B cell (primary cell): ENCODE measurements at places on chromosomes 1 and 21. TPM values are rescaled to one million over a fixed set of nuclear protein-coding genes. Genes with fewer than 3 reads are reported as not detected.

- no peak for DNase-seq
Measured at GRCh38 chr1:84117868-84118267, 26.2 kb upstream of the PRKACB start.

DNA sequence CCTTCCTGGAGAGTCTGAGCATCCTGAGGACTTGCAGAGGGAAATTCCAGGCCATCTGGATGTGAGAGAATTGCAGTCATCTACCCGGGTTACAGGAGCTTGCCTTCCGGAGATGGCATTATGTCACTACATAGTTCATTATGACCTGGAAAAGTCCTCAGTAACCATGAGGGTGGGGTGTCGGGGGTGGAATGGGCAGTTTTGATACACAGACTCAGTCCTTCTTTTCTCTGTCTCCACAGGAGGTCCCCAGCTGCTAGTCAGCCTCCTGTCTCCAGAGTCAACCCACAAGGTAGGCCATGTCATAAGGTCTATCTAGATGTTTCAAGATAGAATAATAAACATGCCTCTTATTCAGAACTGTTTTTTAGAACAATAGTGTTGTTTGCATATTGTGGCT is 268.2 kb upstream of the SGIP1 start:
- no peak for DNase-seq

GRCh38 chr1:183837062-183837461 is 32.1 kb downstream of the RGL1 start:
- no peak for DNase-seq

The TIAM1 gene
- polyA plus RNA-seq: 0.51 and 0.71 TPM in 2 replicates

The FCGR3A gene
- 1.5 and 3.1 TPM in 2 replicates for polyA plus RNA-seq

The RHD gene
- polyA plus RNA-seq: not detected in 2 replicates

The CASQ2 gene
- polyA plus RNA-seq: not detected in 2 replicates
